HS-27A (cell line): ENCODE measurements at places on chromosomes 4 and X.
A peak's percentile ranks its signal among the peaks of the same experiment; 100 is the strongest.

- no peak for DNase-seq
Measured at GRCh38 chrX:12962041-12962504, 12.8 kb upstream of the TMSB4X start.

GRCh38 chrX:97402903-97403302 lies 519.2 kb downstream of the RPA4 start:
- DNase-seq = no peak

- DNase-seq = no peak
Measured at GRCh38 chr4:99578714-99579113, 4.1 kb downstream of the MTTP start.

GRCh38 chr4:113678641-113679040 lies 82.9 kb downstream of the CAMK2D start:
- no peak for DNase-seq

DNA sequence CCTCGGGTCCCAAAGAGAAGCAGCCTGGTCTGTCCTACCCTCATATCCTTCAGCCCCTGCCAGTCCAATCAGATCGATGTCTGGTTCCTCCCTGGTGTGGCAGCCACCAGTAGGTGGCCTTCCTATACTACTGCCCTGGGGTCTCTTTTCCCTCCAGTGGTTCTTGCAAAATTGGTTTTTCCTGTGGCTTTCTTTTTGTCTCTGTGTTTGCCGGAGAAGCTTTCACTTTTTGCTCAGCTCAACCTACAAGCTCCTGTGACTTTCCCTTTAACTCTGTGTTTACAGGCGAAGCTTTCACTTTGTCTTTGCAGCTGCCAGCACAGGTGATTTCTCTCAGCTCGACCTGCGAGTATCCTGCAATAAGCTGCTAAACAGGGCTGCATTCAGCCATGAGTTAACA lies 46.8 kb downstream of the UGT2A3 start:
- DNase-seq = no peak

DNA sequence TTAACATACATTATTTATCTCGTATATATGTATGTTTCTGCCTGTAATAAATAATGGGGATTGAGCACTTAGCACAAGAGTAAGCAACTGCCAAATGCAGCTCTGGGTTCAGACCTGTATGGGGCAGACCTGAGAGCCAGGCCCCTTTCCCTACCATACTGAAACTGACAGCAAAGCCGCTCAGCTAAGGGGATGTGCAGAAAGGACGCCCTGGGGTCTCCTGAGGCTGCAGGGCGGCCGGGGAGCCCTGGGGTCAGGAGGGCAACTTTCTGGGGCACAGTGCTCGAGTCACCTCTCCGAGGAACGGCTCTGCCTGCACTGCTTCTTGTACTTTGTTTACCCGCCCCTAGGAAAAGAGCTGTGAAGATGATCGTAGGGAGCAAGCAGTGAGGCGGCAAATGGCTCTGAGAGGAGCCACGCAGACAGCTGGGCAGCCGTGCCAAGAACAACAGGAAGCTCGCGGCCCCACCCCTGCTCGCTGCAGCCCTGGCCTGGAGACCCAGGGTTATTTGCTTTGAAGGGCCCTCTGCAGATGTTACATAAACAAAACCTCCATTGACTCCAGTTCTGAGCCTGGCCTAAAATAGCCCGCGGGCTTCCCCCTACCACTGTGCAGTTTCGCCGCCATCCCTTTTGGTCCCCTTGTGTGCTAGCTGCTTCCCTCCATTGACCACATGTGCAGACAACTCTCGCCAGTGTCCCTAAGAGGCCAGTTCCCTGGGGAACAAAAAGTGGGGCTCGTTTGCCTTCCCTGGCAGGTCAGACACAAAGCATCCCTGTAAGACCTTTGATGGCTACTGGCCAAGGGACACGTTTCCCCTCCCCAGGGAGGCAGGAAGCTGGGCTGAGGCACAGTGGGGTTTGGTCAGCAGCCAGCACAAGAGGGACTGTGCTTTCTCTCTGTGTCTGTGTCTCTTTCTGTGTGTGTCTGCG lies 111.3 kb upstream of the LNX1 start:
- DNase-seq = peak; percentile 79

DNA sequence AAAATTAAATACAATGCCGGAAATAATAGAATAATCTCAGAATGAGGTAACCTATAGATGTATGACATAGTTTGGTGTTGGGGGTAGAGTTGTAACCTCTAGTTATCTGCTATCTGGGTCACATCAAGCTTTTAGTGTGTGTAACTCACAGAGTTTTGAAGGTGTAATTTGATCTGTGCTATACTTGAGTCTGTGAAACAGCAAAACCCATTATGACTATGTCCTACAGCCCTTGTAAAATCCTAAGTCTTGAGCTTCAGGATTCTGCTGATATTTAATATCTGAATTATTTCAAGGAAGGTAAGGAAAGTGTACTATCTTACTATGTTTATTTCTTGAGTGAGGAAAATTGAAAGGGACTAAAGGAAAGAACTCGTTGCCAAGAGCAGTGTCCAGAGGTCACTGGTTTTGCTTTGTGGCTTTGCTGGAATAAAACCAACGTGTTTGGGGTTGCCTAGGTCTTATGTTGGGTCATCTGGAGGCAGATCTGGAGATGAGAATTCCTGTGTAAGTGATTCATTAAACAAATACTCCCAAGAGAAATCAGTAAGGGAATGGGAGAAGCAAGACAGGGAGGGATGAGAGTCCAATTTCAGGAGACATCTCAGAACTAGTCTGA lies 107.8 kb upstream of the CBLL2 start:
- DNase-seq = peak; percentile 27

- DNase-seq = no peak
Measured at GRCh38 chrX:129825746-129826505, 17.8 kb downstream of the ZDHHC9 start.

DNA sequence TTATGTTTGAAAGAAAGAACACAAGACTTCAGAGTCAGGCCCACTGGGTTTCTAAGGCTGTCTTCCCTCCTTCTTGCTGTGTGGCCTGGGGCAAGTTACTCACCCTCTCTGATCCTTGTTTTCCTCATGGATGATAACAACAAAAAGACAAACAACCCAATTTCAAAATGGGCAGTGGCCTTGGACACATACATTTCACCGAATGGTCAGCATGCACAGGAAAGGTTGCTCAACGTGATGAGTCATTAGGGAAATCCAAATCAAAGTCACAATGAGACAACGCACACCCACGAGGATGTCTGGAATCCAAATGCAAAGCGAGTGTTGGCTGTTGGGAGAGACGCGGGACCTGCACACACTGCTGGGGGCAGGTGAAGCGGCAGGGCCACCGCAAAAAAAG lies 50.8 kb upstream of the PPP2R2C start:
- DNase-seq = no peak

- DNase-seq = no peak
Measured at GRCh38 chrX:106932960-106933537, 12.8 kb downstream of the CLDN2 start.

GRCh38 chr4:103915224-103915869 lies 195.6 kb upstream of the TACR3 start:
- DNase-seq = no peak

DNA sequence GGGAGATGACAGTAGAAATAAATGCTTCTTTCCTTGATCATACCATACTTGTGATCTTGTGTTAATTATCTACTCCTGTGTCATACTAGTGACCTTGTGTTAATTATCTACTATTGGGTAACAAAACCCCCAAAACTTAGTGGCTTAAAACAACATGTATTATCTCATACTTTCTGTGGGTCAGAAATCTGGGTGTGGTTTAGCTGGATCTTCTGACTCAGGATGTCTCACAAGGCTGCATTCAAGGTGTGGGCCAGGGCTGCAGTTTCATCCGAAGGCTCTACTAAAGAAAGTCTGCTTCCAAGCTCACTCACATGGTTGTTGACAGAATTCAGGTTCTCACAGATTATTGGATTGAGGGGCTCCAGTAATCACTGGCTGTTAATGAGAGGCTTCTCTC lies 70.3 kb upstream of the NDP start:
- DNase-seq = no peak

DNA sequence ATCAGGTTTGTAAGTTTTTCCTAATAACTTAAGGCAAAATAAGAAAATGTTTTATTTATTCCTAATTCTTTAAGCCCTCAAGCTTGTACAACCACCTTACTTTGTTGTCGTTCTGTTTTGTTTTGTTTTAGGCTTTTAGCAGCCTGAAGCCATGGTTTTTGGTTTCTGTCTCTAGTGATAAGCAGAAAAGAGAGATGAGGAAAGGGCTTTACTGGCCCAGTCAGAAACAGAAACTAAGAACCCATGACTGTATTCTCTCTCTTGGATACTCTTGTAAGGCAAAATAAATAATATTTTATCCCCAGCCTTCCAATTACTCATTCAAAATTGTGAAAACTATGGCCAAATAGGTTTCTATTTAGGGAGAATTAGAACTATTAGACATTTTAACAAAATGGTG lies 29.4 kb downstream of the TBC1D19 start:
- DNase-seq = no peak
